Stimulated activated naive CD8-positive, alpha-beta T cell treated with anti-CD3 and anti-CD28 coated beads, Interleukin-15, Interleukin-2, amounts not matched to agents 100 U/mL and 50 U/mL, for 24 hours (primary cell): ENCODE measurements at places on chromosomes 7 and 10.

- no peak for DNase-seq
These were observed 208.6 kb downstream of the LHFPL3 start for GRCh38 chr7:104536956-104537355.

DNA sequence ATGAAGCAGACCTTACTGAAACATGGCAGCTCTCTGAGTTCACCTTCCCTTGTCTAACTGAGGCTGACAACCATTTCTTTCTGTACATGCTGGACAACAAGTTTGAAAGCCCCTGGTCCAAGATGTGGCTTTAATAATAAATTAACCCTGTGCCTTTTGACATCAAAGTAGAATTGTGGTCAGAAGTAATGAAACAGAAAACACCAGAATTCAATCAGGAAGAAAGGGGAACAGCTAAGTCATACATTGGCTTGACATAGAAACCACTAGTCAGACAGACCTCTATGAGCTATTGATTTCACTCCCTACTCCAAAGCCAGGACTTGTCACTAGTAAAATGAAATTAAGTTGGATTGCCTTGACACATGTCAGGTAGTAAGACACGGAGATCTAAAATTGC is 175.2 kb upstream of the ASAH2 start:
- no peak for DNase-seq

- peak; percentile 30 for DNase-seq
These were observed at the start of gene TMEM178B for GRCh38 chr7:141073641-141074161. TSS of gene TMEM178B (plus strand) at chr7:141074064.

DNA sequence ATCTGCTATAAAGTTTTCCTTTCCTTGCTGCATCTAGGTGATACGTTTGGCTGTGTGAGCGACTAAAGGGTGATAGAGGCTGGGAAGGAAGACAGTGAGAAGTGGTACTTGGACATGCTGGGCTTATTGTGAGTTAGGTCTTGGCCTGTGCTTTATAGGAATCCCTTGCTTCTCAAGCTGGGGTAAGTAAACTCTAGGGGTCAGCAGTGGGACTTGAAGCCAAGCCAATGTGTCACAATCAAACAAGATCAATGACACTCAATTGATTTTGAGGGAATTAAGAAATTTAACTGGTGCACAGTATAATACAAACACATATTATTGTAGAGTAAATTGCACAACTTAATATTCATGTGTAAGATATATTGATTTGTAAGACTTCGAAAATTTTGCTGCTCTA is 155.8 kb upstream of the AOAH start:
- DNase-seq = no peak

DNA sequence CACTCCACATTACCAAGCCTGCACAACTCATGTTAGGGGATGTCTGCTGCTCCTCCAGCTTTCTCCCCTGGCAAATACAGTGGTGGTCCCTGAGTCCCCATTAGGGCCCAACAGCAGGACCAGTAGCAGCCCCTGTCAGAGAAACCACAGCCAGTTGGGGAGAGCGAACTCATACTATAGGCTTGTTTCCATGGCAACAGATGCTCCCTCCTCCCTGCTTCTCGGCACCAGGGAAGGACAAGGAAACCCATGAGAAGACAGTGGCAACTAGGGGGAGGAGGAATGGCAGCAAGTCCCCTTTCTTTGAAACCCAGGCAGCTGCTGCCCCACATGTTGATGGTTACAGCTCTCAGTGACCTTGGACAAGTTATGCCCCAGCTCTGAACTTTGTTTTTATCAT is 326.4 kb downstream of the KCNMA1 start:
- no peak for DNase-seq

GRCh38 chr10:107701943-107702342 is 537.4 kb upstream of the SORCS1 start:
- no peak for DNase-seq

DNA sequence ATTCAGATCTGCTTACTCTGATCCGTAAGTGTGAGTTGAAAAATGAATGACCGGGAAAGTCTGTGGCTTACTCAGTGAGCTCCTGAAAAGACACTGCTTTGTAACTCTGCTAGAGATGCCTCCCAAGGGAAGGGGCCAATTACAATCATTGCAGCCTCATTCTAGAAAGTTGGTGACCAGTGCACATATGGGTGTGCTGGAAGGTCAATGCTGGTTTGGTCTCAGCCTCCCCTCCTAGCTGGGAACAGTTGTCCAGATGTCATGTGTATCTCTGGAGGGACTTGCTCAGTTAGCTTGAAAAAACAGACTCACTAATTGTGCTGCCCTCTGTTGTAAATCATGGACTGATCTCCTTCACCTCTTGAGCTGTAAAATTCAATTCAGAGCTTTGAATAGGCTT is 405.0 kb downstream of the ADRA2A start:
- no peak for DNase-seq

- DNase-seq = no peak
These were observed 44.5 kb downstream of the LANCL2 start for GRCh38 chr7:55409482-55410225.

- no peak for DNase-seq
These were observed 22.7 kb upstream of the ACSM6 start for GRCh38 chr10:95171336-95171735.

DNA sequence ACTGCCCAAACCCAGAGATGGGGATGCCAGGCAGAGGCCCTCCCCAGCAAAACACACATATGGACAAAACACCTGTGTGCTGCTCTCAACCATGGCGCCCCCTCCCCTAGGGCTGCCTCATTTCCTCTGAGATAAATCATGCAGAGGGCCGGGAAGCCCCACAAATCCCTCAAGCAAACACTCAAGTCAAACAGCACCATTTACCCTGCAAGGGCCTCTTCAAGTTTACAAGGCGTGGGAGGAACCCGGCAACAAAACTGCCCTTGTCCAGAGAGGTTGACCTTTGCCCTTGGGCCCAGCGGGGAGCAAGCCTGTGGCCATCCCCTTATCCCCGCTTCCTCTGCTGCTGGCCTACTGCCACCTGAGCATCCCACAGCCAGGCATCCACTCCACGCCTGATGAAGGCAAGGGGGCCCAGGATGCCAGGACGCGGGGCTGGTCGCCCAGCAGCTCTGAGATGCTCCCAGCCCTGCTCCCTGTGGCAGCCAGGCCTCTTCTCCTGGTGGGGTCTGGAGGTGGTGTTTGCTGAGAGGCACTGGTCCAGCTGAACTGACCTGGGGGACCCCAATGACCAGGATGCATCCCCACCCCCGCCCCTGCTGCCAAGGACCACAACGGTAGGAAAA is 77.4 kb downstream of the DLG5 start:
- DNase-seq = no peak

- no peak for DNase-seq
These were observed 13.0 kb downstream of the CD36 start for GRCh38 chr7:80651471-80651870.

DNA sequence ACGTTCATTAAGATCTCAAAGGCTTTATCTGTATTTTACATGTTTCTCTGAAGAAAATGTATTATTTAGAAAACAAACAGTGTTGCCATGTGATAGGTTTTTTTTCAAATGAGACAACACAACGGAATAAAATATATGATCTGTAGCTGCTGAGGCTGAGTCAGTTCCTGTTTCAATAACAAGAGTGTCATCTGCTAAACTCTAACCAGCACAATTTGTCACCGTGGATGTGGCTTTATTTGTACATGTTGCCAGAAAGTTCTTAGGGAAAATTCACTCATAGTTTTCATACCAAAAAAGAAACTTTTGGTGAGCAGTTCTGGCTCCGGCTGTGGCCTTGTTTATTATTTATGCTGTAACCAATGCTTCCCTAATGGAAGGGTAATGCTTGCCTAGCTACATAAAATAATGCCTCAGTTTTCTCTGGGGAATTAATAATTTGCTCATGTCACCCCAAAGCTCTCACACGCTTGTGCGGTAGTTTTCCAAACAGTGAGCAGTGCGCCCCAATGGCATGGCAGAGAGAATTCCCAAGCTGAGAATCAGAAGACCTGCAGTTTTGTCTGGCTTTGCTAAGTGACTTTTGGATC is 20.3 kb upstream of the KLF6 start:
- no peak for DNase-seq

GRCh38 chr10:72953687-72954086 is 919 bp downstream of the PLA2G12B start:
- no peak for DNase-seq

DNA sequence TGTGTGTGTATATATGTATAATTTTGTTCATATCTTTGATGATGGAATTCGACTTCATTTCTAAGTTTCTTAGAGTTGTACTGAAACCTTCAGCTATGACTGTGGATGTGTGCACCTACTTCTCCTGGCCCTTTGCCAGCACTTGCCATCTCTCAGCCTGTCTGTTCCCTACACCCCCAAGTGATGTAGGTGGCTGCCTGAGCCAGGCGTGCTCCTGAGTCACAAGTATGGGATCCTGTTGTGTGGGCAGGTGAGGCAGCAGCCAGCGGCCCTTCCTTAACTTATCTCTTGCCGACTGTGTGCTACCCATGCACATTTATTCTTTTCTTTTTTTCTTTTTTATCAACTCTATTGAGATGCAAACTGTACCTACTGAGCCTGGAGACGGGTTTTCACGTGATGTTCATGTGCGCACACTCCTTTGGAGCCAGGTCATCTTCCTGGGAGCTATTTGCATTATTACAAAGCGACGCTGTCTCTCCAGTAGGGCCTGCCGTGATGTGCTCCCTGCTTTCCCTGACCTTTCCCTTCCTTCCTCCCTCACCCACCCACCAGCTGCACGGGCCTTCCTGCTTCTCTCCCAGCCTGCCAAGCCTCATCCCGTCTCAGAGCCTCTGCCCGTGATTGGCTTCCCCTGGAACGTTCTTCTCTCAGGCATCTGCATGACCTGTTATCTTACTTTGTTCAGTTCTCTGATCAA is 31.3 kb upstream of the GALNT11 start:
- no peak for DNase-seq

GRCh38 chr7:519484-520390 is at the start of gene PDGFA:
TSS of gene PDGFA (minus strand) at chr7:519846. CDS start at chr7:519001, 845 bp downstream.
- DNase-seq = peak; percentile 55

GRCh38 chr10:17250736-17251135 is 22.7 kb downstream of the VIM start:
- DNase-seq = no peak

GRCh38 chr10:49743464-49744075 is 18.6 kb downstream of the OGDHL start:
- DNase-seq = no peak

- DNase-seq = no peak
These were observed 87.3 kb upstream of the PLXDC2 start for GRCh38 chr10:19728964-19729363.

- DNase-seq = no peak
These were observed 8.7 kb downstream of the DBF4 start for GRCh38 chr7:87885018-87885417.

GRCh38 chr7:4439444-4439843 is 242.7 kb upstream of the FOXK1 start:
- DNase-seq = no peak

- no peak for DNase-seq
These were observed 93.0 kb upstream of the KCTD7 start for GRCh38 chr7:66535414-66536329.

- no peak for DNase-seq
These were observed 68.4 kb upstream of the TMEM229A start for GRCh38 chr7:124101173-124101768.

DNA sequence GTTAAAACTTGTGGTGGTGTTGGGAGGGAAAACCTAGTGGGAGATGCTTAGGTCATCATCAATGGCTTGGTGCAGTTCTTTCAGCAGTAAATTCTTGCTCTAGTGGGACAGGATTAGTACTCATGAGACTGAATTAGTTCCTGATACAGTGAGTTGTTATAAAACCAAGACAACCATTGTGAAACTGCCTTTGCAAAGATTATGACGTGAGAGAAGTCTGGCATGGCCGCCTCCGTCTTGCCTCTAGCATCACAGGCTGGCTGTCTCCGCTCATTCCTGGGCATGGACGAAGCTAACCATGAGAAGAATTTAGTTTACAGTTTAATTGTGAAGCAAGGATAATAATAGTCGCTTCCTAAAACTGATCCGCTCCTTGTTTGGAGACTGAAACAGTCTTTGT is 186.4 kb downstream of the KIF20B start:
- no peak for DNase-seq

DNA sequence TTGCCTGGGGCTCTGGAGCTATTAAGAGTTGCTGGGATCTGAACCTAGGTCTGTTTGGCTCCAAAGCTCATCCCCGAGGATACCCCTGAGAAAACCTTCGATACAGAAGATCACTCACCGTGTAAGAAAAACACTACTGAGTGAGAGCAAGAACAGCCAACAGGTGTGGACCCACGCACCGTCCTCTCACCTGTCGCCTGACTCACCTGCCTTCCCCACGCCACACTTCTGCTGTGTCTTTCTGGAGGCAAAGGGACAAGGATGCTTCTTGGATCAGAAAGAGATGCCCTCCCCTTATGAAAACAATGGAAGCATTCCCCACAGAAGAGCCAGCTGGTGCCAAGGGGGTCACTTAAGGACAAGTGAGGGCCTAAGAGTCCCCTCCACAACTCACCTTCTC is 46.7 kb downstream of the COL13A1 start:
- no peak for DNase-seq

DNA sequence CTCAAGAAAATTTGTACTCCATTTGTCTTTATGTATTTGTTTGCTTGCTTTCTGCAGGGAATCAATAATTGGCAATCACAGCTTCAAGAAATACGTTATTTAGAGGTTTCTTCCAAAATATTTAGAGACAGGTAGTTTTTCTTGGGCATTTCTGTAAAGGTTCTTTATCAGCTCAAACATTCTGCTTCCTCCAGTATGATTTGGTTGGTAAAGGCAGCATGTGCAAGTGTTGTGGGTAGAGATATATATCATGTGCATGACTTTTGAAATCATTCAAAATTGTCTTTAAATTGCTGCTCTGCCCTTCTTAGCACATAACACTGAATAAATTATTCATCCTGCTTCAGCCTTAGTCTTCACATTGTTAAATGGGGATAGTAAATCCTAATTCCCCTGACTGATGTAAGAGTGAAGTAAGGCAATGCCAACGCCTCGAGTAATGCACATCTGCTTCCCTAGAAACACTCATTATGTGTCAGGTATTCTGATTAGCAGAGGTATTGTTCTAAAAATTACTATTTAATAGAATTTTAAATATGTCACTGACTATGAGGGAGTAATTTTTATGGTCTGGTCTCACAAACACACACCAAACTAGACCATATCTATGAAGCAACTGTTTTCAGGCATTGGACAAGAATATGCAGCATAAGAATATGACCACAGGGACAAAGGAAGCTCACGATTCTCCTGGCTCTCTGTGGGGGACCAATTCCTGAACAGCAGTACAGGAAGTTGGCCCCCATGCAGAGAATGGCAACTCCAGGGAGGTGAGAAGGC is 77.3 kb upstream of the AKR1E2 start:
- DNase-seq = no peak

DNA sequence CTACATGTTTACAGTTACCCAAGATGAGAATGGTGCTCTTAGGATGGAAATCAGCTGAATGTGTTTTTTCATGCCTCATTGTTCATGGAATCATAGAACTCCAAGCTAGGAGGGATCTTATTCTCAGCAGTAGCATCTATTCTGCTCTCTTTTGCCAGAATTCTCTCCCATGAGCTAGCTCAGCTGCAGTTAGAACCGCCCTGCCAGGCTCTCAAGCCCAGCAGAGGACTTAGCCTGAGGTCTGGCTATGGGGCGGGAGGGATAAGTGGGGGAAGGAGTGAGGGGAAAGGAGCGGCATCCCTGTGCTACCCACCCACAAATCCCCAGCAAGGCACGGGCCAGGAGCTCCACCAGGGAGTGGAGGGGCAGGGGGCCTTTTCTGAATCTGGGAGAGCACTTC is 120.7 kb upstream of the PLXNA4 start:
- no peak for DNase-seq

GRCh38 chr10:17673471-17674061 is 29.6 kb downstream of the STAM start:
- no peak for DNase-seq

GRCh38 chr7:84704380-84704779 is 482.5 kb downstream of the SEMA3D start:
- no peak for DNase-seq
